ENCODE measurements at places on chromosomes 6 and 20.
A peak's percentile ranks its signal among the peaks of the same experiment; 100 is the strongest.

DNA sequence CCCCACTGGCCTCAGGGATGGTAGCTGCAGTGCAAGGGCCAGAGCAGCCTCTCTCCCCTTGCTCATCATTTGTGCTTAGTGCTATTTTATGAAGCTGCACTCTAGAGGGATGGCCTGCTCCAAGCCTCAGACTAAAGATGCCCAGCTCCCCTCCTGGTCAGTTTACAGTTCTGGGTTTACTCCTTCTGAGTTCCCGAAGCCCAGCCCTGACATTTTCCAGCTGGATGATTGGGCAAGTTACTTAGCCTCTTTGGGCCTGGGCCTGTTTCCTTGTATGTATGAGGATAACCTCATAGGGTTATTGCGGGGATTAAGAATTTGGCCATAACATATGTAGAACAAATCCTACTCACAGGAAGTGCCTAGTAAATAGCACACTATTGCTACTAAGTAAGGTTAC, 31.8 kb upstream of the EMILIN3 start:
- DNase-seq, result no peak

- no peak for DNase-seq
Observed at GRCh38 chr6:6714953-6715352, 126.4 kb downstream of the LY86 start.

GRCh38 chr6:166308033-166308768, at the start of gene PRR18:
Gene PRR18, minus strand, starts transcription at chr6:166308392. Its CDS starts 250 bp downstream, at chr6:166308142.
- peak; percentile 78 for DNase-seq

GRCh38 chr6:104519566-104519965, 340.2 kb downstream of the HACE1 start:
- DNase-seq, result peak; percentile 66

DNA sequence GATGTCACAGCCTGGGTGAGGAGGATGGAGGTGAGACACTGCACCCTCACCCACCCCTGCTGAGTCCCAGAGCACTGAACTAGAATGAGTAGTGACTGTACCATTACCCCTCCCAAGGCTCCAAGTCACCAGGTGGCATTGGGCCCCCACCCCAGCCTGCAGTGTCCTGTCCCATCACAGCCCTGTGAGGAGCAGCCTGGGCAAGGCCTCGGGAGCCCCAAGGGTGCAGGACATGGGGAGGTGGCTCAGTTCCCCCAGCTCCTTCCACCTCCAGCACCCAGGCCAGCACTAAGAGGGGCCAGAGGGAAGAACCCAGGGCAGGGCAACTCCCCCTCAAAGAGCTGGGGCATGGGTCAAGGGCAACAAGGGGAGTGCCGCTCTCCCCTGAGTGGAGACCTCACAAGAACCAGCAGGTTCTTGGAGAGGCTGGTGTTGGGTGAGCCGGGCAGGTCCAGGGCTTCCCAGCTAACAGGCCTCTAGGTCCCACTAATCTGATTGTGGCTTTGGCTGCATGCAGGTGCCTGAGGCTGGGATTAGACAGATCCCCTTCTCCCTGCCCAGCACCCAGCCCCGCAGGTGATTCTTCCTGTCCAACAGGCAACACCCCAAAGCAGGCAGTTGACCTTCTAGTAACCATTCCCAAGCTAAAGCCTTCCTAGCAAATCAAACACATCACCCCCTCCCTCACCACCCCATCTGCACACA, 2.6 kb downstream of the CST4 start:
- no peak for DNase-seq

- no peak for DNase-seq
Observed at GRCh38 chr6:109762769-109763441, 71.8 kb downstream of the FIG4 start.

- DNase-seq, result no peak
Observed at GRCh38 chr6:48691420-48691819, 580.4 kb upstream of the PTCHD4 start.

DNA sequence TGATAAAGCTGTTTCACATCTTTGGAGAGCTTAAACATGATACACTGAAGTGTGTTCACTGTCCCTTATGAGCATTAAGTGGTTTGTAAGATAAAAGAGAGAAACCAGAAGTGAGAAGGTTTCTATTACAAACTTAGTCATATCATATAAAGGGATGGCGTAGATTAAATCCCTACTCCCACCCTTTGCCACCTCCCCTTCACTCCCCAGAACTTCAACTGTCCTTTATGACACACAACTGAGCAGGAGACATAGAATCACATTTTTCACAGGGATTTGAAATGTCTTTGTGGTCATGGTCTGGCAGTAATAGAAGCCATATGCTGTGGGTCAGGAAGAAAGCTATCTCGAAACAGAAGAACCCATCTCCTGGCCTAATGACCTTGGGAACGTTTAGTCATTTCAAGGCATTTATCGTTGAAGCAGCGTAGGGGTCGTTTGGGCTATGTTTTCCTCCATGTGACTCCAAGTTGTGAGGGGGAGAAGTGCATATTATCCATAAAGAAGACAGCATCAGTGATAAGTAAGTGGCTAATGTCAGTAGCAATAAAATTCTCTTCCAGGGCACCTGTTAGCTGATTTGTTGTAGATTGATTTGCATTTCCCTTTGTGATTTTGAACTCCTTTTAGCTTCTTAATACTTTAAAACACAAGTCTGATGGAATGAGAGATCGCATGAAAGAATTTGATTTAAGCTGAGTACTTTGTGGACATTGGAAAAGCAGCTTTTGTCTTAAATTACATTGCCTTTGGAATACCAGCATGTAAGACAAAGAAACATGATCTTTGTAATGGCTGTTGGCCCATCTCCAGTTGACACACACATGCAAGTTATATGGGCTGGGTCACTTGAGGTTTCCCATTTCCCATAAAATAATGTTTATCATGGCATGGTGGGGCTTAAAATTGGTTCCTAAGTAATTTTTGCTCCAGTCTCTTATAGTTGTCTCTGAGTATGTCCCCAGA, 501.5 kb upstream of the FLRT3 start:
- DNase-seq, result peak; percentile 53

DNA sequence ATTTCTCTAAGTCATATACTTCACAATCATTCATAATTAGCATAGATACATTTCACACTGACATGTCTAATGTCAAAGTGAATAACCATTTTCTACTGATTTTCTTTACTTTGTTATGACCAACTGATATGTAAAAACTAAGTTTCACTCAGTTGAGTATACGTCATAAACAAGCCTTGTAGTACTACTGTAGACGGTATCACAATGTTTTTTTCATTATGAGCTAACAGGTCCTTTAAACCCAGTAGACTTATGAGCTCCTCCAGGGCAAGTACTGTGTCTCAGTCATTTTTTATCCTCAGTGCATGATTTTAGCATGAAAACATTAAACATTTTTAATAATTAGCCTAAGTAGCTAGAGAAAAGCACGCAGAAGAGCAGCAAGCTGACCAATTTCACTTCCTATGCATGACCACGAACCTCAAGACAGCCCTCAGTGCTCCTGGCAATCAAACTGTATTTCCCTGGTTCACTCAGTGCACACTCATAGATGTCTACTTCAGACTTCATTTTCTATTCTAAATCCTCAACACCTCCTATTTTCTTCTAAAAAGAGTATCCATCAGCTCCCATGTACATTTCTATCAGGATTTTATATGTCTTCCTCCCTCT, 32.0 kb upstream of the TFAP2D start:
- DNase-seq, result no peak

DNA sequence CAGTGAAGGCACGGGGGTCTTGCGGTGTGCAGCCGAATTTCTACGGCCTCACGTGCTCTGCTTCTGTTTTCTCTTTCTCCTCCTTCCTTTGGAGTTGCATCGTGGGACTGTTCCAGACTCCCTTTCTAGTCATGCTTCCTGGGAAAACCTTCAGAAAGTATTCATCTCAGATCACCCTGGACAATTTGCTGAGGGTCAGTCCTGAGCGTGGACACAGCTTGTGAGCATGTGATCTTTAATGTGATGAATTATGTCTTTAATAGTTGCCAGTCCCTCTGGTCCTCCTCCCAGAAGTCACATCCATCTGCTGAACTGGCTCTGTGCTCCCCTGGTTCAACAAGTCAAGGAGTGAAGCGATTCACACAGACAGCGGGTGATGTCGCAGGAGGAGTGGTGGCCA, 145.0 kb upstream of the PDE10A start:
- DNase-seq, result no peak

DNA sequence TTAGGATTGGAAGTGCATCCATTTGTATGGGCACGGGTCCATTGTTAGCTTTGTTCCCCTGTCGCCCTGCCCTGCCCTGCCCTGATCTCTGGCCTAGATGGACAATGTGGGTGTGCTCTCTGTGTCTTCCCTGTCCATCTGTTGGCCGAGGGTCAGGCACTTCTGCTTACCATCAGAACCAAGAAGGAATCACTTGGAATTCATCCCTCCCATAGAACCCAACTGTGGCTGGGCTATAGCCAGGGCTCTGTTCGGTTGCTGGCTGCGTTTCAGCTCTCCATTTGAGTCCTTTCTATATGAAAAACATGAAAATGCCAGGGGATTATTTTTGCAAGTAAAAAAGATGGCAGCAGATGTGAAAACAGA, 26.6 kb upstream of the TULP4 start:
- no peak for DNase-seq

DNA sequence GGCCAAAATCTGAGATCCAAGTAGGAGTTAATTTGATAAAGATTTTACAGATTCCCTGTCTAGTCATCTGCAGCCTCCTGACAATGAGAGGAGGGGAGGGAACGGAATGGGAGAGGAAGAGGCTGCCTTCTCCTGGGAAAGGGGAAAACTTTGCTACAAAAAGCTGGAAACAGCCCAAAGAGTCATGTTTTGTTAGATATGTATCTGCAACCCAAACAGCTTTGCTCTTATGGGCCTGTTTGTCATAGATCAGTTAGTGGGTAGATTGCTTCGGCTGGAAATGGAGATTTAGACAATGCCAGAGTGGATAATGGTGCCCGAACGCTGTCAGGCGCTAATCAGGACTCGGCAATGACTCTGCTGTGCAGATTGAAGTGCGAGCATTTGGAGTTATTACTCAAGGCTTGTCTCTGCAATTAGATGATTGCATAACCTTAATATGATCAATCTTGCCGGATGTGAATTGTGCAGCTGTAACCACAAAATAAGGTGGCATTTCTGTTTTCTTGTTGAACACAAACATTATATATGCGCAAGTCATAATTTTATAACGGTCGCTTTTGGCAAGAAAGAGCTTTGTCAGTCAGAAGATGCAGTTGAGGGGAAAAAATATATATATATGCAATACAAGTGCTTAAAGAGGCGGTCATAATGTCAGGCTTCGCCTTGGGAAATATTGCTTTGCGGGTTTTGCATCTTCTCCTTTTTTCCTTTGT, 92.4 kb upstream of the MAFB start:
- DNase-seq, result no peak

- no peak for DNase-seq
Observed at GRCh38 chr6:11563793-11564192, 26.2 kb downstream of the TMEM170B start.

- DNase-seq, result no peak
Observed at GRCh38 chr6:2772840-2773239, 7.6 kb downstream of the WRNIP1 start.

- peak; percentile 33 for DNase-seq
Observed at GRCh38 chr6:123841067-123841896, 37.6 kb downstream of the NKAIN2 start.

- no peak for DNase-seq
Observed at GRCh38 chr6:80088637-80089036, 17.8 kb upstream of the BCKDHB start.

GRCh38 chr6:170010665-170011203, 259.3 kb downstream of the ERMARD start:
- no peak for DNase-seq

- DNase-seq, result no peak
Observed at GRCh38 chr6:16092990-16093389, 35.9 kb upstream of the MYLIP start.

DNA sequence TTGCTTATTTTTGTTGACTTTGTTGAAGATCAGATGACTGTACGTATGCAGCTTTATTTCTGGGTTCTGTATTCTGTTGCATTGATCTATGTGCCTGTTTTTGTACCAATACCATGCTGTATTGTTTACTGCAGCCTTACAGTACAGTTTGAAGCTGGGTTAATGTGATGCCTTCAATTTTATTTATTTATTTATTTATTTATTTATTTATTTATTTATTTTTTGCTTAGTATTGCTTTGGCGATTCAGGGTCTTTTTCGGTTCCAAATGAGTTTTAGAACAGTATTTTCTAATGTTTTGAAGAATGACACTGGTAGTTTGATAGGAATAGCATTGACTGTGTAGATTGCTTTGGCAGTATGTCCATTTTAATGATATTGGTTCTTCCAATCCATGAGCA, 210.3 kb downstream of the EPM2A start:
- DNase-seq, result no peak

- DNase-seq, result no peak
Observed at GRCh38 chr6:13668291-13668928, 43.2 kb downstream of the RANBP9 start.

- DNase-seq, result no peak
Observed at GRCh38 chr20:23320317-23320716, 30.3 kb upstream of the NXT1 start.

DNA sequence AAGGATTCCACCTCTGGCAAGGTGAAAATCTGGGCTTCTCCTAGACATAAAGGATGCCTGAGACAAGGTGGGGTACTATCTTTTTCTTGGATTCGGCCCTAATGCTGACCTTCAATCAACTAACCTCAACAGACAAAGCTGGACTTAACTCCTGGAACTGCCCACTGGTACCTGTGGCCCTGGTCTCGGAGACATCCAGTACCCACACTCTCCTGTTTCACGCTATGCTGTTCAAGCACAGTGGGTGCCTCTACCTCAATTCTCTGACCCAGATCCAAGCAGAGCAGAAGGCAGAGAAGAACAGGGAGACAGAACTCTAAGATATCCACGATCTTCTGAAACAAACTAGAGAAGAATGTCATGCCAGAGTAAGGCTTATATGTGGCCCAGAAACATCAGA, 189.8 kb upstream of the FOXQ1 start:
- DNase-seq, result no peak

DNA sequence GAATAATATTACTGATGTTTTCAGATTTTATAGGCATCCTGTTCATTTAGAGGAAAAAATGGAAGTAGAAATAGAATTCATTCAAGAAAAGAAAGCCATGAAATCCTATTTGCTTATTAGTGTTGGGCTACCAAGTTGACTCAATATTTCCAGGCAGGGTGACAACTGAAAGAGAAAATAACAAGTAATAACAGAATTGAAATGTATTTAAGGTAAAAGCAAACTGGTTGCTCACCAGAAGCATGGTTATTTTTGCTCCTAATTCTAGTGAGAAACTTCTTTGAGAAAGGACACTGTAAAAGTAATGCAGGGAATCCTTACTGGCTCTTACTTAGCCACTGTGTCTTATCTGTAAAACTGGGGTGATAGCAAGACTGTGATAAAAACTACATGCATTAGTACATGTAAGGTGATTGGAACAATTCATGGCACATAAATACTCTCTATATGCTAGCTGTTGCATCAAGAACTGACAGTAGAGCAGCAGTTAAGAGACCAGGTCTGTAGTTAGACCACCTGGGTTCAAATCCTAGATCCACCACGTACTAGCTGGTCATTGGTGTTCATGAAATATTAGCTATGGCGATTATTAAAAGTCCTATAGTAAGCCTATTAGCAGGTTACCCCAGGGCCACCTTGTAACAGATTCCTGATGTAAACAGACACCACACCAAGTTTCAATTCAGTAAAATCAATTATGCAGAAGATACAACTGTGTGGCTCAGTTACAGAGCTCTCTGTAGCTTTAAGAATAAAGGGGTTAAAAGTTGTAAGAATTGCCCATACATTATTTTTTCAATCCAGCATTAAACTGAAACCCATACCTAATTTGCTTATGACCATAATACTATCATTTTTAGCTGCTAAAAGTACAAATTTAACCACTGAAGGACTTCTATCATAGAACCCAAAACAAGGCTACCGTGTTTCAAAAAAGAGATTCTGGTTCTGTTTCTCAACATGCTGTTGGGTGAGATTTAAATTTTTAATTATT, 159.2 kb upstream of the COL21A1 start:
- DNase-seq, result no peak
